NCI-H2171 (cell line): ENCODE measurements at places on chromosomes 16 and 17.

DNA sequence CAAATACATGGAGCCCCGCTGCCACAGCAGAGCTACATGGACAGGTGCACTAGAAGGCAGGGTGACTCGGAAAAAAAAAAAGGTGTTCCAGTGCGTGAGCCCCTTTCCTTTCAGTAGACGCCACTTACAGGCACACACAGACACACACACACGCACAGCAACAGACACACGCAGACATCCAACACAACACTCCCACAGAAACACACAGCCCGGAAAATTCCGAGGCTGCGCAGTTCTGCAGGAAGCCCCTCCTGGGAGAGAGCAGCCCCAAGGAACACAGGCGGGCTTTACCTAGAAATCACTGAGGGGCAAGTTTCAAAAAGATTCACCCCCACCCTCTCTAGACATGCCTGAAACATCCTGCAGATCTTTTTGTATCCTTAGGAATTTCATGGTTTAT lies 136.0 kb upstream of the WSB1 start:
- no peak for DNase-seq

GRCh38 chr17:4194796-4195195 lies 51.8 kb downstream of the CYB5D2 start:
- DNase-seq, result no peak

- no peak for DNase-seq
Measured at GRCh38 chr16:49276646-49277385, 4.8 kb downstream of the CBLN1 start.

DNA sequence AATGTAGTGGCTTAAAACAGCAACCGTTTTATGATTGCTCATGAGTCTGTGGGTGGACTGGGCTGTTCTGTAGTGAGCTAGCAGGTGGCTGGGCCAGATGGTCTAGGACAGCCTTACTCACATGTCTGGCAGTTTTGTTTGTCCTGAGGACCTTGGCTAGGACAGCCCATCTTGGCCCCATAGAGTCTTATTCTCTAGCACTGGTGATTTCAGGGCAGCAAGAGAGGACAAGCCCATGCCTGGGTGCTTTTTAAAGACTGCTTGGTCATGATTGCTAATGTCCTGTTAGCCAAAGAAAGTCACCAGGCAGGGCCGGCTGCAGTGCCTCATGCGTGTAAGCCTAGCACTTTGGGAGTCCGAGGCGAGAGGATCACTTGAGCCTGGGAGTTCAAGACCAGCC lies 139.8 kb downstream of the KATNIP start:
- DNase-seq, result no peak

GRCh38 chr16:88130681-88131080 lies 179.4 kb downstream of the BANP start:
- no peak for DNase-seq

GRCh38 chr16:19607616-19608280 lies 52.2 kb downstream of the VPS35L start:
- DNase-seq, result no peak

- DNase-seq, result no peak
Measured at GRCh38 chr17:44043272-44043696, 23.2 kb downstream of the LSM12 start.

DNA sequence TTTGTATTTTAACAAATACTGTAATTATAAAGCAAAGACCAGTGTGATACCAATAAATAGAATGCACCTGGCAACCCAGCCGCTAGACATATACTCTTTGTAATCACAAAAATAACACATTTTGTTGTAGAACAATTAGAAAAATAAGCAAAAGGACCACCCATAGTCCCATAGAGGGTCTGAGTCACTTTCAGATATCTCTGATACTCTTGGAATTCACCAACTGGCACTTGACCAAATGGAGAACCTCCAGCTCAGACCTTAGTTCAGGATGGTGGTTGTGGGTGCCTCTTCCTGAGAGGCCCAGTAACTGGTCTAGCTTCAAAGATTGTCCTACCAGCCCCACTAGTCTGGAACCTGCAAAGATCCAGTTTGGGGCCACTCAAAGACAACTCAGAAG lies 789 bp upstream of the TERF2 start:
- DNase-seq, result no peak

DNA sequence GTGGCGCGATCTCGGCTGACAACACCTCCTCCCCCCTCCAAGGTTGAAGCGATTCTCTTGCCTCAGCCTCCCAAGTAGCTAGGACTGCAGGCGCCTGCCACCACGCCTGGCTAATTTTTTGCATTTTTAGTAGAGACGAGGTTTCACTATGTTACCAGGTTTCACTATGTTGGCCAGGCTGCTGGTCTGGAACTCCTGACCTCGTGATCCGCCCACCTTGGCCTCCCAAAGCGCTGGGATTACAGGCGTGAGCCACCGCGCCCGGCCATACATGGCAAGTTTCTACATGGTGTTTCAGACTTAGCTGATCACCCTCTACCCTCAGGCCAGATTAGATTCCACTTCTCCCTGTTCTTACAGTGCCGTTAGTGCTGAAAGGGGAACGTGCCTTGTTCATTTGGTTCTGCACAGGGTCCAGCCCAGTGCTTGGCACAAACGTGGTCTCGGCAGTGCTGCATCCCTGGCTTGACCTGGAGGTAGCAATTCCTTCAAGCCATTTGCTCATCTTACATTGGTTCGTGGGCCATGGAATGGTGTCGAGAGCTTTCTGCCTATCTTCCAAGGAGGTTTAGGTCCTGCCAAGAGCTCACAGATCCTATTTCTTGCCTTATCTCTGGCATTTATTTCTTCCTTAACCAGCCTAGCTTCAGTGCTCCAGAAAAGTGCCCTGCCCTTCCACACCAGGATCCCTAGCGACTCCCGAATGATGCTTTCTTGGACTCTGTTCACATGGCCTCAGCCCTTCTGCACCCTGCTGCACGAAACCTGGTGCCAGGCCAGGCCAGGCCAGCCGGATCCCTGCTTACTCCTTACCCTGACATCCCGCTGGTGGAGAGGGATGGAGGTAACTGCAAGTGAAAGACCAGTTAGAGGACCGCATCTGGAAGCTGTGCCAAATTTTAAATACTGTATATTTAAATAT lies 14.8 kb upstream of the AURKB start:
- no peak for DNase-seq

DNA sequence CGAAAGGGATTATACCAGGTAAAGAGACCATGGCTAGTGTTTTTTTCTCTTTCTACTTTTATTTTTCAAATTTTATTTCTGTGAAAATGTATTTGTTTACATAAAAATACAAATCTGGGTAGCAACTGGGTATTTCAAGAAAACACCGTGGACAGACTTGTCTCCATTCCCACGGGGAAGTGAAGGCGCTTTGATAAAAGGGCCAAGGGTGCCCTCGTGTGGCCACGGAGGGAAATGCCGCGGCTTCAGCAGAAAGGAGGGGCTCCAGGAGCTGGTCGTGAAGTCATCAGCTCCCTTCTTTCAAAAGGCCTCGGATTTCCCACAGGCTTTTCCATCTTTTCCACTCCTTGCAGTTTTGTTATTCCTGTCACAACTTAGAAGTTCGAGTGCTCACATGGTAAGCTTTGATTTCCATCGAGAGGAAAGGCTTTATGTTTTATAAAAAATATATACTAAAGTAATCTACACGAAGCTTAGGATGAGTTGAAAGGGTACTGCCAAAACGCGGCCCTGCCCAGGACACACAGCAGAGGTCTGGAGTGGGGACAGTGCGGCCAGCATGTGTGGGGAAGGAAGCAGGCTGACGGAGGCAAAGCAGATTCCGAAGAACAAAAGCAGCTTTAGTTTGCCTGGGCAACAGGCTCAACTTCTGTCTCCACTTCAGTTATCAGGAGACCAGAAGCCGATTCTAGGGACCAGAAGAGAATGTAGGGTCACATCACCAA lies 15.3 kb upstream of the MNT start:
- DNase-seq, result peak; percentile 65

GRCh38 chr17:41060052-41060604 lies at the start of gene KRTAP2-3:
Gene KRTAP2-3, minus strand, starts transcription at chr17:41060114. Its CDS starts 64 bp downstream, at chr17:41060050.
- no peak for DNase-seq

DNA sequence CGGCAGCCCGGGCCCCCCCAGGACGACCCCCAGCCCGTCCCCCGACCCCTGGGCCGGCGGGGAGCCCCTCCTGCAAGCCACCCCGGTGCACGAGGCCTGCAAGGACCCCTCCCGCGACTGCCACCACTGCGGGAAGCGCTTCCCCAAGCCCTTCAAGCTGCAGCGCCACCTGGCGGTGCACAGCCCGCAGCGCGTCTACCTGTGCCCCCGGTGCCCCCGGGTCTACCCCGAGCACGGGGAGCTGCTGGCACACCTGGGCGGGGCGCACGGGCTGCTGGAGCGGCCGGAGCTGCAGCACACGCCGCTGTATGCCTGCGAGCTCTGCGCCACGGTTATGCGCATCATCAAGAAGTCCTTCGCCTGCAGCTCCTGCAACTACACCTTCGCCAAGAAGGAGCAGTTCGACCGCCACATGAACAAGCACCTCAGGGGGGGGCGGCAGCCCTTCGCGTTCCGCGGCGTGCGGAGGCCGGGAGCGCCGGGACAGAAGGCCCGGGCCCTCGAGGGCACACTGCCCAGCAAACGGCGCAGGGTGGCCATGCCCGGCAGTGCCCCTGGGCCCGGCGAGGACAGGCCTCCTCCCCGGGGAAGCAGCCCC lies 15.6 kb upstream of the ZFPM1 start:
- peak; percentile 42 for DNase-seq

- no peak for DNase-seq
Measured at GRCh38 chr17:8237175-8237574, 10.7 kb downstream of the CTC1 start.

- no peak for DNase-seq
Measured at GRCh38 chr17:66290101-66290722, 12.2 kb upstream of the PRKCA start.

- no peak for DNase-seq
Measured at GRCh38 chr16:56357241-56357764, 68.0 kb downstream of the AMFR start.

DNA sequence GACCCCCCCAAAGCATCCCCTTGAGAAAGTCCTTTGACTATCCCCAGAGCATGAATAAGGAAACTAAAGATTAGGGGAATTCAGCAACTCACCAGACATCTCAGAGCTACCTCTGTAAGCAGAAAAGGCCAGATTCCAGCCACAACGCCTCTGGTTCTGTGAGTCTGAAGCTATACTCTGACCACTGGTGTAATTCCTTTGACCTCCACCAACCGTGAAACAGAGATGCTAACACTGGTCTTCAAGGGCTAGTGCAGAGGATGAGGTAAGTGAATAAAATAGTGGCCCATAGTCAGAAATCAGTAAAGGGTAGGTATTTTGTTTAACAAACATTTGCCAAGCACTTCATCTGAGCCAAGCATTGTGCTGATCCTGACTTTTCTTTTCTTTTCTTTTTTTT lies 353.4 kb downstream of the NPIPA8 start:
- no peak for DNase-seq

DNA sequence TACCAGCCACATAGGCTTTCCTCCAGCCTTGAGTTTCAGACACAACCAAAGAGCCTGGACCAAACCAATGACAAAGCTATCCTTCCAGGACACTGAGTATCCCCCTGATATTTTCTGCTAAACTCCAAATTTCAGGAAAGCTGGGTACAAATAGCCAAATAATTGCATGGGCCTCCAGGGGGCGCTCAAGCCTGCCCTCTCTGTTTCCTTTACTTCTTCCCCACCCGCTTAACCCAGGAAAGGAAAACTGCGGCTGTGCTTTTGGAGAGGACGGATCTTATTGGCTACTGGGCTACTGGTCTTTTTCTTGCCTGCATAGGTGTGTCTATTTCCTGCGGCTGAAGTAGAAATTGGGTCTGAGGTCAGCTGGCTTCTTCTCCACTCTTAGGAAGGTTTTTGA lies 30.1 kb downstream of the GNGT2 start:
- DNase-seq, result peak; percentile 4

GRCh38 chr17:37744961-37745800 lies at the start of gene HNF1B:
Gene HNF1B, minus strand, starts transcription at chr17:37745059. Its CDS starts 175 bp downstream, at chr17:37744884.
- DNase-seq, result no peak

GRCh38 chr17:18191236-18191667 lies 7.6 kb downstream of the ALKBH5 start:
- no peak for DNase-seq

DNA sequence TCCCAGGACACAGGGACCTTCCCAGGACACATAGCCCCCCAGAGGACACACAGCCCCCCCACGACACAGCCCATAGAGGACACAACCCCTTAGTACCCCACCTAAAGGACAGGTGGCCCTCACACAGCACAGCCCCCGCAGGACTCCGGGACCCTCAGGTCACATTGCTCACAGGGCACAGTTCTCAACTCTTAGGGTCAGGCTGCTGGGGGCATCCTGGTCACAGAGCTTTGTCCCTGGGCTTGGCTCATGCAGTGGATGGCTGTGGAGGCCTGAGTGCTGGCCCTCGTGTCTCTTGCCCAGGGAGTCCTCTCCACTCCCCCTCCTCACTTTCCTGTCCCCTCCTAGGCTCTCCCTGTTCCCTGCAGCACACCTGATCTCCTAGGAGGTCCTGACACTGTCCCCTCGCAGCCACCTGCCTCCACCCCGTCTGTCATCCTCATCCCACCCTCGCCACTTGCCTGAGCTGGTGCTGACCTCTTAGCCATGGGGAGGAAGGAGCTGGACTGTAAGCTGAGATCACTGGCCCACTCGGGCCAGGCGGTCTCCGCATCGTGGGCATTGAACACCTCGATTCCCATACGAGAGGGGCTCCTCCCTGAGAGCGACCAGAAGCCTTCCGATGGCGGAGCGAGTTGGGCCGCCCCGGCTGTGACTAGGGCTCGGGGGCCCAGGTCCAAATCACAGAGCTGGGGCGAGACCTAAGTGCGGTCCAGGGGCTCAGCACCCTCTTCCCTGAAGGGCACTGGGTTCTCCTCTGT lies 1.4 kb upstream of the WDR45B start:
- no peak for DNase-seq

DNA sequence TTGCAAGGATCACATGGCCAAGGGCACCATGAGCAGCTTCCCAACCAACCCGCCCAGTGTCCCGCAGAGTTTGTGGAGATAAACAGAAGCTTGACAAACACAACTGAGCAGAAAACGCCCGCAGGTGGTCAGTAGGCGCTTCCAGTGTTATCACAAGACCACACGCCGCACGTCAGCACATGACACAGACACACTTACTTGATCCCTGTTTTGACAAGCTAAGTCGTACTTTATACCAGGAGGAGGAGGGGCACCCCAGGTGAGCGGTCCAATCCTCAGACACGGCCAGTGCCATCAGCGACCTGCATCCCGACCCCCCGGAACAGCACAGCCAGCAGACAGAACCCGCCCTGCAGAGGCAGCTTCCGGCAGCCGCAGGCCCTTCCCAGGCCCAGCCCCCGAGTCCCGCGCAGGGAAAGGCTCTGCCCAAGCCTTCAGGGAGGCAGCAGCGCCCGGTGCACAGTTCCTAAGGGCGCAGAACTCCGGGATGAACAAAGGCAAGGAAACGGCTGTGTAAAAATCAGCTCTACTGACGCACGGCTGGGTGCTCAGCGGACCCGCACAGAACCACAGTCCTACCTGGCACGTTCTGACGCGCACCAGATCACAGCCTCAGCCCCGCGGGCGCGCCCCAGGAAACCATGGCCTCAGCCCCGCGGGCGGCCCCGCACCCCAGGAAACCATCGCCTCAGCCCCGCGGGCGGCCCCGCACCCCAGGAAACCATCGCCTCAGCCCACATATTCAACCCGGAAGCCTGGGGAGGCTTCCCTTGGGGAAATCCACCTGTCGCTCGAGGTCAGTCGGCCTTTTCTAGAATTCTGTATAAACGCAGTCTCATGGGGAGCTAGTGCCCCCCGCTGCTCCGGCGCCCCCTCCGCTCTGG lies 27.8 kb downstream of the AXIN1 start:
- DNase-seq, result no peak
